ENCODE measurements at places on chromosomes 7 and 10. TPM values are rescaled to one million over a fixed set of nuclear protein-coding genes. Genes with fewer than 3 reads are reported as not detected.

DNA sequence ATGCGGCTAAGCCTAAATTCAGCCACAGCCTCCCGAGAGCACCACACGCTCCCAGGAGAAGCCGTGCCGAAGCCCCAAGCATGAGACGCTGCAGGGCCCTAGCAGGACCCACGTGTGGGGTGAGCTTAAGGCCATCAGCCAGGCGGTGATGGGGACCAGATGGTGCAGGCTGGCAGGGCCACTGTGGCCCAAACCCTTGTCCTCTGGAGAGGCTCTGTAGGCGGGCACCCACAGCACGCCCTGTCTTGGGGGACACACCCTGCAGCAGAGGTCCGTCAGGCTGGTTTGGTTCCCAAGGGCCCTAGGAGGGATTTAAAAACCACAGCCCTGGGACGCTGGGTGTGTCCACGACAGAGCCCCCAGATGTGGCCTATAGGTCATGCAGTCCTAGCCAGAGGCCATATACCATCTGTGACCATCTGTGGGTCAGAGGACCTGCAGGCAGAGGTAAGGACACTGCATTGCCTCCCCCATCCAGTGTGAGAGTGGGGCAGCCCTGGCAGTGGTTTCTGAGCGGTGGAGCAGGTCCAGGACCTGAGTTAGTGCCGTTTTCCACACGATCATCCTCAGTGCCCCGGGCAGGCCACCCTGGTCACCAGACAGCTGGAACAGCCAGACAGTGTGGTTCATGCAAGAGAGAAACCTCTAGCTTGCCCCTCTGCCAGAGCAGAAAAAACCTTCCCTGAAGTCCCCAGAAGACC is 39.6 kb upstream of the INPP5A start:
- H3K4me1 ChIP-seq, result no peaks in the 10 kb centered on the region
- no peak overlapping the region for H3K27ac ChIP-seq
- DNase-seq, result no peak

Gene CPED1
- 0.25 TPM for total RNA-seq

- H3K4me3 ChIP-seq, result no peak overlapping the region
- H3K4me1 ChIP-seq, result no peaks in the 10 kb centered on the region
- H3K27me3 ChIP-seq, result no peaks in the 10 kb centered on the region
- H3K36me3 ChIP-seq, result no peaks in the 10 kb centered on the region
- DNase-seq, result no peak
- no peak overlapping the region for H3K27ac ChIP-seq
Measured at GRCh38 chr7:70797109-70797514, 334.8 kb upstream of the GALNT17 start.

Gene CPXM2
- 2.9 TPM for total RNA-seq

- no peaks in the 10 kb centered on the region for H3K4me1 ChIP-seq
- H3K4me3 ChIP-seq, result no peak overlapping the region
- H3K36me3 ChIP-seq, result no peaks in the 10 kb centered on the region
- H3K27ac ChIP-seq, result no peak overlapping the region
Measured at GRCh38 chr7:3187444-3188040, 113.5 kb upstream of the SDK1 start.

DNA sequence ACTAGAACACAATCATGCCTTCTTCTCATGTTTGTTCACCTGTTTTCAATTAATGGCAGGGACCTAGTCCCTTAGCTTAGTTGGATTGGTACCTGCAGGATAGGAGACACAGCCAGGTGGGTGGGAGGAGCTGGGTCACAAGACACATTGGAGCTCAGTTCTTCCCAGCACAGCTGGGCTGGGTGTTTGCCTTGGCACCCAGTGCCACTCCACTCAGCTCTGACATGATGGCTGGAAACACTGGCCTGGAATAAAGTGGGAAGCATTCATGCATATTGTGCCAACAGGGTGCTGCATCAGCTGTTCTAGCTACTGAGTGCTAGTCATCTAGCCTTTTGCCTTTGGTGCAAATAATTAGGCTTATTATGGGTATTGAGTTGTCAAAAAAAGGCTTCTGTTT is 226.1 kb downstream of the PTEN start:
- no peaks in the 10 kb centered on the region for H3K27me3 ChIP-seq
- H3K27ac ChIP-seq, result no peak overlapping the region
- no peak overlapping the region for H3K4me3 ChIP-seq
- no peaks in the 10 kb centered on the region for H3K36me3 ChIP-seq

DNA sequence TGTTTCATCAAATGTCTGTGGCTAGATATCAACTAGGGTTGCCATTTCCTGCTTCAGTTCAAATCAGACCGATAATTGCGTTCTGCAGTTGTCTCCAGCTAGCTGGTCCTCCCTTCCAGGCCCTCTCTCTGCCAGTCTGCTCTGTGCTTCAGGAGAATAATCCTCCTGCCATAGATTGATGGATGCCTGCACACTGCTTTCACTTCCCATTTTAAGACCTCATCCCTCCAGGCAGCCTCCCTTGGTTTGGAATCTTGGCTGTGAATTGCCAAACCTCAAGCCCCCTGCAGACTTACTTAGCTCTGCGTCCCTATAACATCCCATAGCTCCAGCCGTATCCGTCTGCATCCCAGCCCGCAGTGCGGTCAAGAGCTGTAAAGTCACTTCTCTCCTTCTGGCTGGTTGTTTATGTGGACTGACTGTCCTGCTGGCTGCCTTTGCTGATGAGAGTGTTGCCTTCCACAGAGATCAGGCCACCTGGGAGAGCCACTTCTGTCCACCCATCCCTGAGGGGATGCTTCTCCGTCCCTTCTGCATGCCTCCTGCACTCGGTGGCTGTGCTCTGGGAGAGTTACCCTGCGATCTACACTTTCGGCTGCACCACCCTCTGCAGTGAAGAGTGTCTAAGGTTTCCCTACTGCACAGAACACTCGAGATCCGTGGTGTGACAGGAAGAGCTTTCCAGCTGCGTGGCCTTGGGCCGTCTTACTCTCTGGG is 22.4 kb upstream of the KLF6 start:
- 0 out of 2 replicates have a peak, but pooled peaks cover 3% of the 10 kb centered on the region for H3K4me1 ChIP-seq
- H3K4me3 ChIP-seq, result no peak overlapping the region
- H3K27ac ChIP-seq, result no peak overlapping the region
- DNase-seq, result no peak

Gene PLXDC2
- 40.1 TPM for total RNA-seq

Gene ENO4
- not detected for total RNA-seq

DNA sequence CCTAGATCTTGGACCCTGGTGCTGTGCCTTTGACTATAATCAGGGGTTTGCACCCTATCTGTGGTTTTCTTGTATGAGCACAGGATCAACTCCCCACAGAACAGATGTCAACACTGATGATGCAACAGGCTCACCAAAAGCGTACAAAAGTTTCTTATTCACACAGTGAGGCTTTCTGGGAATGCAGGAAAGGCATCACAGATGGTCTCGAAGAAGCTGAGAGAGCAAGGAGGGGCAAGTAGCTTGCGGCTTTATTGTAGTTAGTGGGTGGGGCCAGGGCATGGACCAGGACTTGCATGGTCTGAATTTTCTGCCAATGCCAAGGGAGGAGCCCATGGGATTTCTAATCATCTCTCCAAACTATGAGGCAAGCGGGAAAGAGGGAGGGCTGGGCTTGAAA is 46.2 kb downstream of the SEC61G start:
- H3K27ac ChIP-seq, result no peak overlapping the region
- no peak for DNase-seq
- H3K36me3 ChIP-seq, result no peaks in the 10 kb centered on the region
- H3K4me3 ChIP-seq, result no peak overlapping the region

Gene GIMAP4
- total RNA-seq, result not detected

DNA sequence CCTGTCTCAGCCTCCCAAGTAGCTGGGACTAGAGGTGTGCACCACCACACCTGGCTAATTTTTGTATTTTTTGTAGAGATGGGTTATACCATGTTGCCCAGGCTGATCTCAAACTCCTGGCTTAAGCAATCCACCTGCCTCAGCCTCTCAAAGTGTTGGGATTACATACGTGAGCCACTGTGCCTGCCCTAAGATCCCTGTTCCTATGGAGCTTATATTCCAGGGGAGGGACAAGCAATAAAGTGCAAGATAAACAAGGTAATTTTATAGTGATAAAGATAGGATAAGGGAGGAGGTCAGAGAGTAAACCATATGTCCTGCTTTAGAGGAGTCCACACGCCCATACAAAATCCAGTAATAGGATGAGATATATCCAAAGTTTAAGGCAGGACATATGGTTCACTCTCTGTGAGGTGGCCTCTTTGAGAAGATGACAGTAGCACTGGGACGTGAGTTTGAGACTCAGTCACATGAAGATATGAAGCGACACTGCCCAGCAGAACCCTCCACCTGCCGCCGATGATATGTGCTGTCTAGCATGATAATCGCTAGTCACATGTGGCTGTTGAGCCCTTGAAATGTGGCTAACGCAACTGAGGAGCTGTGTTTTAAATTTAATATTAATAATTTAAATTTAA is 113.5 kb upstream of the PDCD4 start:
- H3K4me3 ChIP-seq, result no peak overlapping the region
- H3K27ac ChIP-seq, result no peak overlapping the region
- H3K4me1 ChIP-seq, result no peaks in the 10 kb centered on the region
- DNase-seq, result no peak

DNA sequence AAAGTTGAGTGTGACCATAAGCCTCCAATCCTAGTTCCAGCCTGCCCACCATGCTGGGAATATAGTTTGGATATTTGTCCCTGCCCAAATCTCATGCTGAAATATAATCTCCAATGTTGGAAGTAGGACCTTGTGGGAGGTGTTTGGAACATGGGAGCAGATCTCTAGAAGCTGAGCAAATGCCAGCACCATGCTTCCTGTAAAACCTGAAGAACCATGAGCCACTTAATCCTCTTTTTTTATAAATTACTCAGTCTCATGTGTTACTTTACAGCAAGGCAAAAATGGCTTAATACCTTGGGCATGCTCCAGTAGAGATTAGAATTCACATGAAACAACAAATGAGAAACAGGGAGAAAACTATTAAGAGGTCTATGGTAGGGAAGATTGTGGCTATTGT is 27.2 kb downstream of the STEAP1 start:
- H3K27ac ChIP-seq, result no peak overlapping the region
- no peak overlapping the region for H3K4me3 ChIP-seq
- no peaks in the 10 kb centered on the region for H3K27me3 ChIP-seq
- H3K36me3 ChIP-seq, result no peaks in the 10 kb centered on the region
- no peak for DNase-seq
- no peaks in the 10 kb centered on the region for H3K4me1 ChIP-seq

Gene HOXA2
- total RNA-seq, result not detected

DNA sequence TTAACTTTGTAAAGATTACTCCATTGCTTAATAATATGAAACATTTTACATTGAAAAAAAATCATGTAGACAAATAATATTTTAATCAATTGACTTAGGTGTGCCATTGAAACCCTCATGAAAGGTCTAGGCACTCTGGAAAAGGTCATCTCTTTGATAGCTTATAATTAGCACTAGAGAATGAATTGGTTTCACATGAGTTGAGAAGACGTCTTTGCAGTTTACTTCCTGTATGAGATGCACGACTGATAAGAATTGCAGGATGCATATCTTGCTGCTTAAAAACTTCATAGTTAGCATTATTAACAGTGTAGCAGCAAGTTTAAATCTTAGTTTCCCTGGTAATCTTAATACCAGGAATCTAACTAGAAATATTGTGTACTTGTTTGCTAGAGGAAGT is 614.2 kb upstream of the COBL start:
- no peak for DNase-seq
- no peaks in the 10 kb centered on the region for H3K36me3 ChIP-seq
- no peak overlapping the region for H3K27ac ChIP-seq
- H3K27me3 ChIP-seq, result no peaks in the 10 kb centered on the region
- no peaks in the 10 kb centered on the region for H3K4me1 ChIP-seq

GRCh38 chr10:11431216-11431555 is 180.3 kb downstream of the USP6NL start:
- no peaks in the 10 kb centered on the region for H3K36me3 ChIP-seq
- no peak overlapping the region for H3K27ac ChIP-seq
- H3K4me1 ChIP-seq, result peaks cover 20% of the 10 kb centered on the region

DNA sequence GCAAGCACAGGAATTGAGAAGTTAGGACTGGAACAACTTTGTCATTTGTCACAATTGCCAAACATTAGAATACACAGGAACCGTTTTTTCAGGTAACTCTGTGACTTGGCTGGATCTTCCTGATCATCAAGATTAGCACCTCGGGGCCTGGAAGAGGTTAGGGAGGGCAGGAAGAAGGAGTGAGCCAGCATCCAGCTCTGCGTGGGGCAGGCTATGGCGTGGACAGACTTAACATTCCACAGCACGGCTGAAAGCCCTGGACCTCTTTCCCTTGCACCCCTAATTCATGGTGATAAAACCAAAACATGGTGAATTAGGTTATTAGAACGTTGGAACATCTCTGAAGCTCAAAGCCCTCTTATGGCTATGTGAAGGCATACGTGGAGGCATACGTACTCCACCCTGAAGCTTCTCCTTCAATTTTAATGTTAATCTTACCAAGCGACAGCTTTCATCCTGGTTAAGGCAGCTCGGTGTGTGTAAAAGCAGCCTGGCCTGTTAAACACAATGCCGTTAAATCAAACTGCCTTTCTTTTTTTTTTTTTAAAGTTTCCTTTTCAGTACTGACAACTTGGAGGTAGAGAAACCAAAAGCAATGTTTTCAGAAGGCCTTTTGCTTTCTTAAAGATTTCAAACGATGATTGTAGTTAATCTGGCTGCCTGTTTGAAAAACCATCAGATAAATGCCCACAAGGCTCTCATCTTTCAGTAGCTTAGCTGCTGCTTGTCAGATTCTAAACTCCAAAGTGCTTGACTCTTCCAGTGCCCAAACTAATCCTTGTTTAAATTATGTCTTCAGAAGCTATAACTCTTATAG is 4.5 kb downstream of the GRK5 start:
- H3K4me1 ChIP-seq, result peaks cover 5% of the 10 kb centered on the region
- H3K27me3 ChIP-seq, result peaks cover 12% of the 10 kb centered on the region
- no peak overlapping the region for H3K27ac ChIP-seq
- DNase-seq, result no peak

GRCh38 chr7:68969571-68969970 is 628.7 kb upstream of the AUTS2 start:
- no peaks in the 10 kb centered on the region for H3K27me3 ChIP-seq
- H3K27ac ChIP-seq, result no peak overlapping the region

DNA sequence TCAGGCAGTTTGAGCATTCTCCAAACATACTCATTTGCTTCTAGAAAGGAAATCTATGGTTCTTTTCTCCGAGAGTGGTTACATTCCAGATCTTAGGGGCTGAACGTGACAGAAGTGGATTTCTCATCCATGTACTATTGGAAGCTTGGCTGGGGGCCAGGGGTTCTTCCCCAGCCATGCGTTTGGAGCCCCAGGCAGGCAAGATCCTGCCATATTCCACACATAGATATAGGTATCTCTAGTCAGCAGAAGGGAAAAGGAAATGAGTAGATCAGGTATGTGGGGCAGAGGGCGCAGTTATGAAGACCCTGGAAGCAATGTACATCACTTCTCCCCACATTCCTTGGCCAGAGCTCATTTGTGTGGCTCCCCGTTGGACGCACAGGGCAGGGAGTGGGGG is 299.8 kb downstream of the CCDC3 start:
- H3K27ac ChIP-seq, result no peak overlapping the region
- H3K4me3 ChIP-seq, result no peak overlapping the region
- no peaks in the 10 kb centered on the region for H3K27me3 ChIP-seq
- no peak for DNase-seq
- H3K36me3 ChIP-seq, result no peaks in the 10 kb centered on the region

Gene PHYHIPL
- total RNA-seq, result 0.48 TPM

DNA sequence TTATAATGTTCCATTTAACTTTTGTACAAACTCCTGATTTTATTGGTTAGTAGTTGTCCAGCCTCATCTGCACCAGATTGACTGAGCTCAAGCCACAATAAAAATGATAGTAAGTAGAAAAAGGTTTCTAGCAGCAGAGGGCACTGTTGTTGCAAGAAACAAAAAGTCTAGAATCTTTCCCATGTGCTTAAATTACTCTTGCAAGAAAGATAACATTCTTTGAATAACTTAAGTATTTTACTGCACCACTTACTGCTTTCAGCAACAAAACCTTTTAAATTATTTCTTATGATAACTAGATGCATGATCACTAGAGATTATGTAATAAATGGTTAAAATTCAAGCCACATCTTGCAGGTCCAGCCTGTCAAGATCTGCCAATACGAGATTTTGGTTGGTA is 27.0 kb downstream of the LMOD2 start:
- H3K27me3 ChIP-seq, result peaks cover 1% of the 10 kb centered on the region
- no peaks in the 10 kb centered on the region for H3K4me1 ChIP-seq
- H3K36me3 ChIP-seq, result peaks cover 8% of the 10 kb centered on the region
- no peak overlapping the region for H3K27ac ChIP-seq

Data from H1 (cell line).